ENCODE measurements at places on chromosomes 4 and X.
A peak's percentile ranks its signal among the peaks of the same experiment; 100 is the strongest.

DNA sequence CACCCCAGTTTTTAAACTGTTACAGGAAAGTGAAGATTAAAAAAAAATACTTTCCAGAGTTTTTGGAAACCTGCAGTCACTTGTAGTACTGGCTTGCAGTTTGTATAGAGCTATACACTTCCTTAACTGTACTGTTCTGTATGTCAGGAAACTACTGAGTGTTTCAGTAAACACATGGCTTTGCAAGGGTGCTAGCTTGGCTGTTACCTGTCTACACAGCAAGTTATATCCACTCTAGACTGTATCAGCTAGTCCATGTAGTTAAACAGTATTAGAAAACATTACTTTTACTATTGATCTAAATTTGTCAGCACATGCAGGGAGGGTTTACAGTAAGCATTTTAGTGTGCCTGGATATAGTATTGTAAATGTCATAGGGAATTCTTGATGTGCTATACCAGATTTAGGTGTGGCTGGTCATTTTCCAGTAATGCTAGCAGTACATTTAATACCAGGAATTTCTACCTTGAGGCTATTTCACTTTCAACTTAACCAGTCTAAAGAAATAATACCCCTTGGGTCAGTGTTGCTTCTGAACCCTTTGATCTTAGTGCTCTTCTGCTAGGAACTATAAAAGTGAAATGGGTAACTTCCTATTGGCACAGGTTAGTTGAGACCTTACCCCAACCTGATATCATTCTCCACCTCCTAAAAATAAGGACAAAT is 192.3 kb upstream of the ANKRD50 start:
- DNase-seq: no peak

DNA sequence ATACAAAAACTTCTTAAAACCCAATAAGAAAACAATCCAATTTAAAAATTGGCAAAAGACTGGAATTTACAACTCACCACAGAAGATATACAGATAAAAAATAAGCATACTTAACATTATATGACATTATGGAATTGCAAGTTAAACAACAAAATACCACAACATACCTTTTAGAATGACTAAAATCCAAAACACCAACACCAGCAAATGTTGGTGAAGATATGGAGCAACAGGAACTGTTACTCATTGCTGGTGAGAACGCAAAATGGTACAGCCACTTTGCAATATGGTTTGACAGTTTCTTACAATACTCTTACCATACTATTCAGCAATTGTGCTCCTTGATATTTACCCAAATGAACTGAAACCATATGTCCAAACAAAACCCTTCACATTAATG is 112.4 kb downstream of the ADGRL3 start:
- DNase-seq: no peak

DNA sequence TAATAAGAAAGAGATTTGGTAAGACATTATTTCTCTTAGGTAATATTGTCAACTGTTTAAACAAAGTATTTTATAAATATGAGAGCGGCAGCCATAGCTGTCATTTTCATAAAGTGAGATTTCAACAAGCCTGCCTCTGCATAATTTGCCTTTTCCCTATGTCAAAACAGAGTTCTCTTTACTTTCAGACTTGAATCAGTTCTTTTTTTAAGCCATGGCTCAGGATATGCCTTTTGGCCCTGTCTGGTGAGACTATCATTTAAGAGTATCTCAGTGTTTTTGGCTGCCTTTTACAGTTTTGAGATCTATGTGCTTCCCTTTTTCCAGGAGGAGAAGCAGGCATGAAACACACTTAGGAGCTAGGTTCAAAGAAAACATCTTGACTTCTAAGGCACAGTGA is 7.5 kb upstream of the GUCY1A1 start:
- DNase-seq: no peak

GRCh38 chr4:134807231-134807745 is 605.7 kb upstream of the PABPC4L start:
- DNase-seq: peak; percentile 43

DNA sequence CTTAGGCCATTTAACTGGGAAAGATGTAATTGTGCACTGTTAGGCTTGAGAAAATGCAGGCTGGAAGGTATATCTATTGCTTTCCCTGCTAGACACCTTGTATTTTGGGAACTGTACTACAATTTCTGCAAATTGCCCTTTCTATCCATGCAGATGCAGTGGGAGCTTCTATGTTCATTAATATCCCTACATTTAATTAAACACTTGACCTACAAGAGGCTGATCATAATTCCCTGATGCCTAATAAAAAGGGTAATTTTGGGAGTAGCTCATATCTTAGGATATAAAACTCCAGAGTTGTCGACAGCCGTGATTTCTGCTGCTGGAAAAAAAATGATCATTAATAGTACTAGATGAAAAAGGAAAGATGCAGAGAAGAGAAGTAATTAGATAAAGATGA is 19.7 kb downstream of the DTHD1 start:
- no peak for DNase-seq

DNA sequence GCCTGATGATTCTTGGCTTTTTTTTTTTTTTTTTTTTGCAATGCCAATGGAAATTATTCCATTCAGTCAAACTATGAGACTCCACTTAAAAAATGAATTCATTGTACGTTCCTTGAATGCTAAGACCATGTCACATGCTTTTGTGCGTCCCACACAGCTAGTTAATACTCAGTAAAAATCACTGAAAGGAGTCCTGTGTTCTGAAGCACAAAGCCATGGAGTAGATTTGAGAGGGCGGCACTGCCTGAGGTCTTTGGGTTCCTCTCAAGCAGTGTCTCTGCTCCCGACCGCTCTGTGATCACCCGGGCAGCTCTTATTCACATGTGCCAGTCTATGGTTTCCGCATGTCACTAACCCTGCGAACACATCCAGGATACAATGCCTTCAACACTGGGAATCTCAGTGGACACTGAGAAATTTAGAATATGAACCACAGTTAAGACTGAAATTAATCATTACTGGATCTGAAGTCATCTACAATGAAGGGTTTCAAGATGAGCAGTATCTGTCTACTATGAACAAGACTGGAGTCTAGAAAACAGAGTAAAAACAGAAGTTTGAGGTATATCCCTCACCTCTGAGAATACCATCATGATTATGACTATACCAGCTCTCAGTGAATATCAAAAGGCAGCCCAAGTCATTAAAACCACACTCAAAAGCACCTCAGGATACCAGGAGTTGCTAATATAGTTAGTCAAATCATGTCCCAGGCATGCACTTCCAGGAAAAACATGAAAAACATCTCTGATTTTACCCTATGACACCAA is 193.0 kb downstream of the MGST2 start:
- DNase-seq: peak; percentile 93

Data from COLO829 (cell line).